ENCODE measurements at places on chromosomes 13 and 19.

DNA sequence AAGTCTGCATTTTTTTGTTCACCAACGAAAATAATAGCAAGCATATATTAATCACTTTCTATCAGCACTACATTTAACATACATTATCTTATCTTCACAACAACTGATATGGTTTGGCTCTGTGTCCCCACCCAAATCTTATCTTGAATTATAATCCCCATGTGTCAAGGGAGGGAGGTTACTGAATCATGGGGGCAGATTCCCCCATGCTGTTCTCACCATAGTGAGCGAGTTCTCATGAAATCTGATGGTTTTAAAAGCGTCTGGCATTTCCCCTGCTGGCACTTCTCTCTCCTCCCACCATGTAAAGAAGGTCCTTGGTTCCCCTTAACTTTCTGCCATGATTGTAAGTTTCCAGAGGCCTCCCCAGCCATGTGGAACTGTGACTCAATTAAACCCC lies 235.7 kb upstream of the RXFP2 start:
- DNase-seq = peak; percentile 1

DNA sequence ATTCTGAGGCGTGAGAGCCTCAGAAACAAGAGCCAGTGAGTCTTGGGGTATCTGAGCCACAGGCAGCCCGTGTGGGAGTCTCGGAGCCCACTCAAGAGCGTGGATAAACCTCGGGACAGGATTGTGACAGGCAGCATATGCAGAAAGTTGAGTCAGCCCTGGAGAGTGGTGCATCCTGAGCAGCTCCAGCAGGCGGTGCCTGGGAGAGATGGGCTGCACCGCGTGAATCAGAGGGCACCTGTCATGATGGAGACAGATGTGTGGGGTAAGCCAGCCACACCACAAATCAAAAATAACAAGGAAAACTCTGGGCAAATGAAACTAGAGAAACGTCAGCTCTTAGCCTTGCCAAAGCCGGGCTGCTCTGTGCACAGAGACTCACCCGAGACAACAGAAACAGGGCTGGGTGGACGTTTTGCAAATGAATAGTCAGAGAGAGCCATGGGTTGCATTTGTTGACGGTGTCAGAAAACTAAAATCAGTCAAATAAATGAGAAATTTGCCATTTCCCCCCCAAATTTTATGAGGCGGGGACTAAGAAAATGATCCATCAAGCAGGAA lies 30.0 kb upstream of the POP4 start:
- peak; percentile 45 for DNase-seq

- DNase-seq = no peak
These were observed 16.2 kb downstream of the EDNRB start for GRCh38 chr13:77902319-77902963.

DNA sequence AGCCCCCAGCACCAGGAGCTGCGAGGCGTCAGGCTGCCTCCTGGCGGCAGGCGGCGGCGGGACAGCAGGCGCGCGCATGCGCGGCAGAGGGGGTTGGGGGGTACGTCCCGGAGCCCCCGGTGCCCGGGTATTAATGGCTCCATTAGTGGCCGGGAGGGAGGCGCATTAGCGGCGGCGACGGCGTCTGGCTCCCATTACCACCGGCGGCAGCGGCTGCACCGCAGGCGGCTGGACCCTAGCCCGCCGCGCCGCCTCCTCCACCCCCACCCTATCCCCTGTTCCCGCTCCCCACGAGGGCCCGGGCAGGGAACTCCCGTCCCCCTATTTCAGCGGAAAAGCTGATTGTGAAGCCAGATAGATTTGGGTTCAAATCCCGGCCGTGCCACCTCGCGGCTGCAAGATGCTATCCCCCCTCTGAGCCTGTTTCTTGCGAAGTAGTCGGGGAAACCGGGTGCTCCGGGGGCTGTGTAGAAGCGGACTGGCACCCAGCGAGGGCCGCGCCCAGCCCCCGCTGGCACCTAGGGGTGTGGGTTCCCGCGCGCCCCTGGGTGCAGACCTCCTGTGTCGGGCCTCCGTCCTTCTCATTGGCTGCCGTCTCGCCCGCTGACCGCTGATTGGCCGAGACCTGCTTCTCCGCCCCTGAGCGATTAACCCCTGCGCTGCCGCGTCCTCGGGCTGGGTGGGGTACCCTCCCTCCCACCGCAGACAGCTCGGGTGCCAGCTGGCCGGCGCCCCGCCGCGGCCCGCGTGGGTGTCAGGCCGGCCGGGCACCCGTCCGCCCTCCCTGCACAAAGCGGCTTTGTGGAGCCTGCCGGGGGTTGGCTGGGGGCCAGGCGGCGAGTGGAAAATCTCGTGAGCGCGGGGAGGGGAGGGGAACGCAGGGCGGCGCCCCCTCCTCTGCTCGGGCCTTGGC lies 11.1 kb downstream of the CIC start:
- DNase-seq = peak; percentile 94

DNA sequence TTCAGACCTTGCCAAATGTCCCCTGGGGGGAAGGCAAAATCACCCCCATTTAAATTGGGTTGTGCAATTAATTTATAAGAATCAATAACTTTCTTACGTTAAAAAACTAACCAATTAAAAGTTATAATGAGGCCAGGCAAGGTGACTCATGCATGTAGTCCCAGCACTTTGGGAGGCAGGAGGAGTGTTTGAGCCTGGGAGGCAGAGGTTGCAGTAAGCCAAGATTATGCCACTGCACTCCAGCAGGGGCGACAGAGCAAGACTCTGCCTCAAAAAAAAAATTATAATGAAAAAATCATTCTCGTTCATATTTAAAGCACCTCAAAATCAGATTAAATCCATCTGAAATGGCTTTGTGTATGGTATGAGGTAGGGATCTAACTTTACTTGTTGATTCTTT lies 18.4 kb upstream of the SIGLEC14 start:
- peak; percentile 32 for DNase-seq
